ENCODE measurements at places on chromosomes 16 and 17. TPM values are rescaled to one million over a fixed set of nuclear protein-coding genes. Genes with fewer than 3 reads are reported as not detected.

DNA sequence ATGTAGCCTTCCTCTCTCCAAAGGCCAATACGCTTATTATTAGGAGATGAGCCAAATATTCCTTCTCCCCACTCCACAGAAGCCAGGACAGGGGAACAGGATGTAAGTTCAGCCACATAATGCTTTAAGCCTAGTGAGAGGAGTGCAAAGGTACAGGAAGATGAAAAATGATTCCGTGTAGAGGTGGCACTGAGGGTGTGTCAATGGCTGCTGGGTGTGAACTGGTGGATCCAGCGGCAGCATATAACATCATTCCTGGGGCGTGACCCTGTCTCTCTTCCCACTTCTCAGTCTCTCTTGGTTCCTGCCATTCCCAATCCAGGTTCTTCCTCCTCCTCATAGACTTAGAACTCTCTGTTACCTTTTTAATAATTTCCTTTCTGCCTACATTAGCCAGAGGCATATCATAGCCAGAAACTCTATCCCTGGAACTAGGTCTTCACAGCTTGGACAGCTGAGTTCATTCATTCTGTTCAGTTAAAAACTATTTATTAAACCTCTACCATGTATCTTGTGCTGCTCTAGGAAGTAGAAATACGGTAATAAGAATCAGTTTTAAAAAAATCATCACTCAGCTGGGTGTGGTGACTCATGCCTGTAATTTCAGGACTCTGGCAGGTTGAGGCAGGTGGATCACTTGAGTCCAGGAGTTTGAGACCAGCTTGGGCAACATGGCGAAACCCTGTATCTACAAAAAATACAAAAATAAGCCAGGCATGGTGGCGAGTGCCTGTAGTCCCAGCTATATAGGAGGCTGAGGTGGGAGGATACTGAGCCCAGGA, 58.0 kb upstream of the FAM20A start:
- DNase-seq = no peak

DNA sequence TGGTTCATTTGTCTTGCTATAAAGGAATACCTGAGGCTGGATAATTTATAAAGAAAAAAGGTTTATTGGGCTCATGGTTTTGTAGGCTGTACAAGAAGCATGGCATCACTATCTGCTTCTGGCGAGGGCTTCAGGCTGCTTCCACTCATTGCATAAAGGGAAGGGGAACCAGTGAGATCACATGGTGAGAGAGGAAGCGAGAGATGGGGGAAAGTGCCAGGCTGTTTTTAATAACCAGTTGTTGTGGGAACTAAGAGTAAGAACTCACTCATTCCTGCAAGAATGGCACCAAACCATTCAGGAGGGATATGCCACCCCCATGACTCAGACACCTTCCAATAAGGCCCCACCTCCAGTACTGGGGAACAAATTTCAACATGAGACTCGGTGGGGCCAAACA, 24.3 kb downstream of the SPECC1 start:
- DNase-seq = no peak

GRCh38 chr16:24174504-24174903, 81.6 kb upstream of the CACNG3 start:
- DNase-seq = no peak

DNA sequence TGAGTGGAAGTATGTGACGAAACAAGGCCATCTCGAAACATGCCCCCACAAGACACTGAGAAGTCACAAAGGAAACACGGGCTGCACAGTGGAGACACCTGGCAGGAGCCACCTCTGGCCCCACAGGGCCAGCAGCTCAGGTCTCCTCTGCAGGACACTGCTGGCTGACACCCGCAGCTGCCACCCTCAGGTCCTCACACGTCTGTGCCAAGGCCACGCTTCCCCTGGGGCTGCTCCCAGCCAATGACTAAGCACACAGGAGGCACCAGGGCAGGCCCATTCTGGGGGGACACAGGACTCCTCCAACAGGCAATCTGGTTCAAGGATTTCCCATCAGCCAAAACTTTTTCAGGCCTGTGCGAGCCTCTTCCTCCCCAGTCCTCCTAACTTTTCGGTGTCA, 36.4 kb downstream of the MBTPS1 start:
- no peak for DNase-seq

- no peak for DNase-seq
These were observed 135.4 kb upstream of the CHMP6 start for GRCh38 chr17:80855948-80856862.

GRCh38 chr17:58320570-58321323, 7.8 kb downstream of the TSPOAP1 start:
- no peak for DNase-seq

- no peak for DNase-seq
These were observed 48.8 kb downstream of the ADCY9 start for GRCh38 chr16:4067262-4068001.

DNA sequence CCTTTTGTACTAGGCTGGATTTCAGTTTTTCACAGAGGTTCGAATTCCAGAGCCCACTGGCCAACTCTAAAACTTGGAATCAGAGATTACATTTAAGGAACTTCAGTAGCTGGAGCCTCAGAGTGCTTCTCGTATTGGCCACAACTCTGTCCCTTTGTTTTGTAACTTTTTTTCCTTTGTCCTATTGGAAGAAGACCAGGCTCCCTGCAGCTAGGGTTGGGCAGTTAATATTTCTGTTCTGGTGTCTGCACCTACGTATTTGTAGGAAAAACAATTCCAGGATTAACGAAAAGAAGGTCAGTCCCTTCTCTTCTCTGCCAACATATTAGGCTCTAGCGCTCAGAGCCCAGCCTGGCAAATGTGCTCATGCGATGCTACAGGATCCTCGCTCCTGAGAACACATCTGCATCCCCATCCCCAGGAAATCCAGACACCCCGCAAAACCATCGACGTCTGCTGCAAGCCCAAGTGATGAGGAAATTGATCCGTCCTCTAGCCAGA, 1.9 kb downstream of the CDH11 start:
- peak; percentile 76 for DNase-seq

GRCh38 chr17:77208856-77209255, 68.1 kb downstream of the SEC14L1 start:
- no peak for DNase-seq

GRCh38 chr17:13502263-13502662, 99.5 kb downstream of the HS3ST3A1 start:
- DNase-seq = no peak

Gene CCT6B
- 3.9 TPM for polyA plus RNA-seq

All from kidney (tissue), 22 donors.